ENCODE measurements at places on chromosomes 5 and 9.

DNA sequence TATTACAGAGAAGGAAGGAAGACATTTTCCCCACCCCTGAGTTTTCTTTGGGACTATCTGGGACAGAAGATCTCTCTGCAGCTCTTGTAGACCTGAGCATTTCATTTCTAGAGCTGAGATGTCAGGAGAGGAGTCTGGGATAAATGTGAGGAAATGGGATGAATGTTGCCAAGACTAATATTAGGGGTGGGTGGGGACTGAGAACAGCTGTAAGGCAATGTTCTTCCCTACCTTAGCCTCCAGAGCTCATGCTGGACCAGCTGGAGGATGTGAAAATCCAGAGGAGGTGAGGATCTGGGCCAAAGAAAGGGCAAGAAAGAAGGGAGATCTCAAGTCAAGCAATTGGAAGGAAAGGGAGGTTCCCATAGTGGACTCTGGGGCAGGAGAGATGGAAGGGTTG, 23.1 kb upstream of the FOXD1 start:
- DNase-seq, result no peak

GRCh38 chr5:180803181-180804128, 849 bp upstream of the MGAT1 start:
- no peak for DNase-seq

DNA sequence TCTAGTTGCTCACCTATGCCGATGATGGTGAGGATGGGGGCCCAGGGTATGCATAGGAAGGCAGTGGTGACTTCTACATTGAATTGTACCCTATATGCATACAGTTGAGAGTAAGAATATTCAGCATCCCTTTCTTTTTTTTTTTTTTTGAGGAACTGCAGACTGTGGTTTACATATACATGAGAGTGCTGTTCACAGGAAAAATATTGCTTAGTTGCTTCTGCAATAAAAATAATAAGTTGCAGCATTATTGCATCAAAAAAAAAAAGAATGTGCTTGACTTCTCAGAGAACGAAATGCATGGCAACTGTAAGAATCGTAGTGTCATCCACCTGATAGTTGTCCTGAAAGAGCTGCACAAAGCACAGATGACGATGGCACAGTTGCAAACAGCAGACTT, 52.8 kb downstream of the PTCD2 start:
- DNase-seq, result no peak

GRCh38 chr9:15426019-15426418, 3.3 kb downstream of the SNAPC3 start:
- DNase-seq, result no peak

GRCh38 chr9:128553728-128554127, 1.3 kb downstream of the SPTAN1 start:
- DNase-seq, result no peak

- DNase-seq, result no peak
Measured at GRCh38 chr9:116482740-116483139, 204.4 kb upstream of the TRIM32 start.

DNA sequence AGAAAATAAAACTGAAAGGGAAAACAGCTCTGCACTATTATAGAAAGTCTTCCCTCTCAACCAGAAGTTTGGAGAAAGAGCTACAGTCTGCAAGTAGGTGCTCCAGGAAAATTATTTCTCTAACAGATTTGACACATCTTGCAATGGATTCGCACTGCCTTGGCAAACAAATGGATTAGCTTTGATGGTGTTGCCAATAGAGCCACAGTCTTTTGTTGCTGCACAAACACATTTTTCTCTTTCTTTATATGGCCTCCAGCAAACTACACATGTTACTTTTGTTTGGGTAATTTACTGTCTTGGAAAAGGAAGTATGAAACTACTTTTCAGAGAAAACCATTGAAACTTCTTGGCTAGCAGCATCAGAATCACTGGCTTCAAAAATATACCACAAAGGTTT, 523.1 kb downstream of the EFNA5 start:
- DNase-seq, result no peak

Data from H54 (cell line).